ENCODE measurements at places on chromosomes 7 and 10.

DNA sequence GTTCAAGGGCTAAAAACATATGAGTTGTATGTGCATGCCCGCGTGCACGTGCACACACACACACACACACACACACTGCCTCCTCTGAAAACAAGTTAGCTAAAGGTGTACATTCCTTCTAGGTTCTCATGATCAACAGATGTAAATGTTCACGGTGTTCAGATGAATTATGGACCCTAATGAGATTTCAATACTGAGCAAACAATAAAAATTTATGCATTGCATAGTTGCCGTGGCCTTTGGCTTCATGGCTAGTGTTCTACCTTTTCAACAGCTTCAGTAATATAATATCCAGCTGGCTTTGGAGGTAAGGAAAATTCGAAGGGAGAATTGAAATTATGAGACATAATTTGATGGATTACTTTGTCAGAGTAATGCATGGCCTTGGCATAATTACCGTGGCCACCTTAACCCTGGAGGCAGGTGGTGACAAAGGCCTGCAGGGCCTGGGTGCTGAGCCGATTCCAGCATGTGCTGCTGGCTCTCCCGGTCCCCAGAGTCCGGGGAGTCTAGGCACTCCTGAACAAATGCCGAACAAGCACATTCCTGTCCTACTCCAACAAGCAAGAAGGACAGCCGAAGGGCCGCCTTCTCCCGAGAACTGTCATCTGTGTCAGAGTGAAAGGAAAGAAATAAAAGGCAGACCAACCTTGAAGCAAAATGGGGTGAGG, 166.6 kb upstream of the TCF7L2 start:
- DNase-seq: no peak

DNA sequence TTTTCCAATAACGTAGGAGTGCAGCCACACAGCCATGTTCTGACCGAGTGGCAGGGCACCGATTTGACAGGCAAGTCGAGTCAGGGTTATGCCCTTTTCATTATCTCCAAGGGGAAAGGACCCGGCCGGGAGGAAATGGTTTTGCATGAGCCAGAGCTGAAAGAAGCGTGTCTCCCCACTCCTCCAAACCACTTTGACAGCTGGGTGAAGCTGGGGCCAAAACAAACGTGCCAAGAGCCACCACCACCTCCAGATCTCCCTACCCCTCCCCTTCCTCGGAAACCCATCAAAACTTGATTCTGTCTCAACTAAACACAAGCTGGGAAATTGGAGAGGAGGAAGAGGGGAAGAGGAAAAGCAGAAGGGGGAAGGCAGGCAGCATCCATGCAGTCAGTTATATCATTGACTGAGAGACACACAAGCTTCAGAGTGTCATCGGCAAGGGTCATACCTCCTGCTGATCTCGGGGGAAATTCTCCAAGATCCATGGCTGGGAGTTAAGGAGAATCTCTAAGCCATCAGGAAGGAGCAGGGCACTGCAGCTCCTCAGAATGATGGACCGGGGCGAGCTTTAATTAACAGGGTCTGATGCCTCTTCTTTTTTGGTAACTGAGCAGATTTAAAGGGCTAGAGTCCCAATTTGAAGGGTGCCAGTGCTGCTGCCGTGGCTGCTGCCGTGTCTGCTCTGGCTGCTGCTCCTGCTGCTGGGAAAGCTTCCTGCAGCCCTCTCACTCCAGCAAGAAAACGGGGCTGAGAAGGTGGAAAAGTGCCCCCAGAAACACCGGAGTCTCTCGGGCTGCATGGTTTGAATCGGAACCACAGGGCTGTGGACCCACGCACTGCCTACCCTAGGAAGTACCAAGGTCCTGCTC, 34.7 kb upstream of the CALN1 start:
- no peak for DNase-seq

GRCh38 chr7:100873599-100874299, 1.2 kb upstream of the SRRT start:
- no peak for DNase-seq

DNA sequence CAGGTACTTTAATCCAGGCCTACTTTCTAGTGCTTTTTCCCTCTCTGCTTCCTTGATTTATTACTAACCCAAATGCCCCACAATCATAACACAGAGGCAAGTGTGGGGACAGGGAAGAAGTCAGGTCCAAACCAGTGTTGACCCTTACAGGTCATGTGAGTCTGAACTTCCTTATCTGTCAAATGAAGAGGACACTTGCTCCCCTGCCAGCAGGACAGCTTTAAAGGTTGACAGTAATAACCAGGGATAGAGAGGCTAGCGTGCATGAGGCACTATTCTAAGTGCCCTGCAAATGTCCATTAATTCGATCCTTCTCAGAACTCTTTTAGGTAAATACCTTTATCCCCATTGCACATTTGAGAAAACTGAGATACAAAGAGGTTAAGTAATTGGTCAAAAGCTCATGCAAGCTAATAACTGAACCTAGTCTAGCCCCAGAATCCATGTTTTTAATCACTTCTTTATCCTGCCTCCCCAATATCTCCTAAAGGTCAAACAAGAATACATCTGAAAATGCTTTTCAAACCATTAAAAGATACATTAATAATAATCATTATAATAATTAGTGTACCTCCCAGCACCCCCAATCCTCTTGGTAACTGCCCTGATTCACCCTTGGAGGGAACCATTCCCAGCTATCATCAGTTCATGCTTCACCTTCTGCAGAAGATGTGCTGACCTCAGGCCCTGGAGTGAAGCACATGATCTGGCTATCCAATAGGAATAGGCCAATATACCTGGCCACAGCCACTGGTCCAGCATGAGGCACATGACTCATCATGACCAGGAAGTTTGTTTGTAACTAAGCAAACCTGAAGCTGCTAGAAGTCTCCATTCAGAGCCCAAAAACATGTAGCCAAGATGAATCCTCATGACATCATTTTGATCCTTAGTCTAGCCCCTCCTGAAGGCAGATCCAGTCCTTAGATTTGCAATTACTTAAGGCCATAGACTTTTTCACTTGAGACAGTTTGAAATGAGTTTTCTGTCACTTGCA, 40.7 kb downstream of the SGMS1 start:
- no peak for DNase-seq

GRCh38 chr10:75099952-75100763, 11.3 kb upstream of the SAMD8 start:
- DNase-seq: no peak

- DNase-seq: no peak
These were observed 139.4 kb downstream of the ARID5B start for GRCh38 chr10:62040881-62041280.

GRCh38 chr10:75470901-75471300, 39.5 kb downstream of the LRMDA start:
- no peak for DNase-seq

DNA sequence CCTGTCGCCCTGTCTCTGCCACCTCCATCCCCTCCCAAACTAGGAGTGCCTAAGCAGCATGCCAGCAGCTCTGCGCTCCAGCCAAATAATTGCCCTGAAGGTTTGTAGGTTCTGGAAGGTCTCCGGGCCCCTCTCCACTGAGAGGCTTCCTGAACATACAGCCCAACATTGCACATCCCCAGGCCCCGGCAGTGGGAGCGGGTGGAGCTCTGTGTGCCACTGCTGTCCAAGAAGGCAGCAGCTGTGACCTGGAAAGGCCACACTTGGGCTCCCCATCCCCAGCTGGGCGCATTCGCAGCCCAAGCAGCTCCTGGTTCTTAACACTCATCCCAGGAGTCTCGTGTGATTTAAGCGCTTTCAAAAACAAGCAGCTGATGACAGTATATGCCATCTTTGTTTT, 95.7 kb downstream of the COL13A1 start:
- no peak for DNase-seq

DNA sequence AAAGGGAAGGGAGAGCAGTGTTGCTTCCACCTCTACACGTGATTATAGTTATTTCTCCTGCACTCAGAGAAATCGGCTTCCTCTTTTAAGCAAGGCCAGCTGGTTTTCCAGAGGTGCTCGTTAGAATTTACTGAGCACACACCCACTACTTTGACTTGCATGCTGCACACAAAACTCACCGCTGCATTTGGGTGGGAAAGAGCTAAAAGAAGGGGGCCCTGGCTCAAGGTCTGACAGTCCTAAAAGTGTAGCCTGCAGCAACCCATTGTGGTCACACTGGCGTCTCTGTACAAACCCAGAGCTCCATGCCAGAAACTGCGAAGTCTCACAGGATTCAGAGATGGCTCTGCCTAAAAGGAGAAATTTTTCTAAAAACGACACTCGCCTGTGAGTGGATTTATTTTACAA, 133.7 kb downstream of the SLC25A13 start:
- no peak for DNase-seq

DNA sequence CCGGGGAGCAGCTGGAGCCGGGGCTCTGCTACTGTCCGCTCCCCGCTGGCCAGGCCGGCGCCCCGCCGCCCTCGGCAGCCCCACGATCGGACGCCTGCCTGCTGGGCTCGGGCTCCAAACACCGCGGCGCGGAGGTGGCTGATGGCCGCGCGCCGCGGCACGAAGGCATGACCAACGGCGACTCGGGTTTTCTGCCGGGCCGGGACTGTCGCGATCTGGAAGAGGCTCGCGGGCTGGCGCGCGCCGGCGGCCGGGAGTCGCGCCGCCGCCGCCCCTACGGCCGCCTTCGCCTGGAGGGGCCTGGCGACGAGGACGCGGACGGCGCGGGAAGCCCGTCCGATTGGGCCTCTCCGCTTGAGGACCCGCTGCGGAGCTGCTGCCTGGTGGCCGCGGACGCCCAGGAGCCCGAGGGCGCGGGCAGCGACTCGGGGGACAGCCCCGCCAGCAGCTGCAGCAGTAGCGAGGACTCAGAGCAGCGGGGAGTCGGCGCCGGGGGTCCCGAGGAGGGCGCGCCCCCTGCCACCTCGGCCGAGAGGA, 570 bp downstream of the TBC1D12 start:
- no peak for DNase-seq

DNA sequence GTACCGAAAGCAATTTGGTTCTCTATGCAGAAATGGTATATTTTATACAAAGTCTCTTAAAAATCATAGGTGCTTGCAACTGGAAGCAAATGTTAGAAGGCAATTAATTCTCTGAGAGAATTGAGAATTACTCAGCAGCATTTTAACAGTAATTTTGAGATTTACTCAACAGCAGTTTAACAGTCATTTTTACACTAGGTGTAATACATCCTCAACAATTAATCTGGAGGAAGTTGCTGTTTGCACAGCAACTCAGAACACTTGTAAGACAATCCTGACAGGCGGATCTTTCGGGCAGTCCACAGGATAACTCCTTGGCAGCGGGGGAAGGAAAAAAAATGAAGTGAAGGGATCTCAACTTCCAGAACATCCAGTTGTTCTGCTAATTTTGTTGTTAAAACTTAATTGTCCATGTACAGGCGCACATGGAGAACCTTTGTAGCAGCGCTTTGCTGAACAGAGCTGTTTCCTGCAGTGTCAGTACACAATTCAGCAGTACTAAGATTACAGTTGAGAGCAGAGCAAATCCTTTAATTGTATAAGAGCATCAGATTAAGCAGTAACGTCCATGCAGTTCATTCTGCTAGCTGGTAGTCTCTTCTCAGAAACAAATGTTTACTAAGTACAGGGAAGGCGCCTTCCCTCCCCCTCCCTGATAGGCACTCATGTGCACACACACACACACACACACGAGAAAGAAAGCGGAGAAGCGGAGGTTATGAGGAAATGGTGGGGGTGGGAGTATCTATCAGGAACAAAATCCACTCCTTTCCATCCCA, 43.8 kb downstream of the ENO4 start:
- DNase-seq: no peak
